A549 treated with DMSO at 1 μM for 4 hours (cell line): ENCODE measurements at places on chromosomes 6 and 20. TPM values are rescaled to one million over a fixed set of nuclear protein-coding genes. Genes with fewer than 3 reads are reported as not detected.

The UFL1 gene
- 7.1 to 11.7 TPM (median 9.7 TPM) in 5 replicates for total RNA-seq

The STX7 gene
- 19.0 to 26.6 TPM (median 23.8 TPM) in 5 replicates for total RNA-seq

The PGC gene
- total RNA-seq, result not detected in 5 replicates

The PPP1R14C gene
- total RNA-seq, result 0.53 to 1.4 TPM (median 0.78 TPM) in 5 replicates

The BMP5 gene
- total RNA-seq, result 0.03 to 0.05 TPM in 2 of 5 replicates, not detected in the others

The TNXB gene
- total RNA-seq, result 0.38 to 1.0 TPM (median 0.69 TPM) in 5 replicates

The EFCAB8 gene
- total RNA-seq, result not detected in 5 replicates

The TCP11 gene
- total RNA-seq, result not detected in 5 replicates

The PNPLA1 gene
- 0.03 TPM in 1 of 5 replicates, not detected in the others for total RNA-seq

The PRKN gene
- 0.05 to 0.29 TPM in 2 of 5 replicates, not detected in the others for total RNA-seq

The C6orf52 gene
- 1.7 to 2.8 TPM (median 2.0 TPM) in 5 replicates for total RNA-seq

The LY6G6C gene
- total RNA-seq, result 0.12 to 0.20 TPM in 2 of 5 replicates, not detected in the others

The RBM38 gene
- 26.8 to 35.2 TPM (median 32.9 TPM) in 5 replicates for total RNA-seq
